ENCODE measurements at places on chromosomes 16 and 17.

DNA sequence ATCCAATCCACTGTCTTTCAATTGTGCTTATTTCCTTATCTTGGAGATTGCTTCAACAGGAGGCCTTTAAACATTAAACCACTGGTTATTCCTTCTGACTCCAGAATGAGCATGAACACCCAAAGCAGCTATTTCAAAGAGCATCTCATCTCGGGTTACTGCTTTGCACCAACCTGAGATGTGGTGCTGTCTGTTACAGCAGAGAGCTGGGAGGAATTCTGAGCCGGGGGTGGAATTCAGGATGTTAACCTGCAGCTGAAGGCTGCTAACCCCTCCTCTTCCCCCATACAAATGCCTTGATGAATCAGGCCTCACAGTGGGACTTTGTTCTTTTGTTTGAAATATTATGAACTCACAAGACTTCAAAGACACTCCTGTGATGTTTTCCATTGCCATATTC, 113.1 kb downstream of the SHISA9 start:
- DNase-seq: no peak

- no peak for DNase-seq
These were observed 190.8 kb upstream of the NLRP1 start for GRCh38 chr17:5775098-5775497.

DNA sequence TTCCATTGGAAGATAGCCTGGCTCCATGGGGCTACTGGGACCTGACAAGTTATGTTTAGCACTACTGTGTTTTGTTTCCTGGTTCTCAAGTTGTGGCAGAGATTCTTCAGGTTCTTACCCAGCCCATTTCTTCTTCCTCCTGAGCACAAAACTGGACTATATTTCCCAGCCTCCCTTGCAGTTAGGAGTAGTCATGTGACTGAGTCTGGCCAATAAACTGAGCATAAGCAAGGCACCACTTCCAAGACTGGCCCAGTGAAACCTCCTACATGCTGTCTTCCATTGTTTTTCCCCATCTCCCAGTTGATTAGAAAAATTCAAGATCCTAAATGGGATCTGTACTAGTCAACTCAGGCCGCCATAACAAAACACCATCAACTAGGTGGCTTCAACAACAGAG, 28.2 kb upstream of the RBBP6 start:
- DNase-seq: no peak

DNA sequence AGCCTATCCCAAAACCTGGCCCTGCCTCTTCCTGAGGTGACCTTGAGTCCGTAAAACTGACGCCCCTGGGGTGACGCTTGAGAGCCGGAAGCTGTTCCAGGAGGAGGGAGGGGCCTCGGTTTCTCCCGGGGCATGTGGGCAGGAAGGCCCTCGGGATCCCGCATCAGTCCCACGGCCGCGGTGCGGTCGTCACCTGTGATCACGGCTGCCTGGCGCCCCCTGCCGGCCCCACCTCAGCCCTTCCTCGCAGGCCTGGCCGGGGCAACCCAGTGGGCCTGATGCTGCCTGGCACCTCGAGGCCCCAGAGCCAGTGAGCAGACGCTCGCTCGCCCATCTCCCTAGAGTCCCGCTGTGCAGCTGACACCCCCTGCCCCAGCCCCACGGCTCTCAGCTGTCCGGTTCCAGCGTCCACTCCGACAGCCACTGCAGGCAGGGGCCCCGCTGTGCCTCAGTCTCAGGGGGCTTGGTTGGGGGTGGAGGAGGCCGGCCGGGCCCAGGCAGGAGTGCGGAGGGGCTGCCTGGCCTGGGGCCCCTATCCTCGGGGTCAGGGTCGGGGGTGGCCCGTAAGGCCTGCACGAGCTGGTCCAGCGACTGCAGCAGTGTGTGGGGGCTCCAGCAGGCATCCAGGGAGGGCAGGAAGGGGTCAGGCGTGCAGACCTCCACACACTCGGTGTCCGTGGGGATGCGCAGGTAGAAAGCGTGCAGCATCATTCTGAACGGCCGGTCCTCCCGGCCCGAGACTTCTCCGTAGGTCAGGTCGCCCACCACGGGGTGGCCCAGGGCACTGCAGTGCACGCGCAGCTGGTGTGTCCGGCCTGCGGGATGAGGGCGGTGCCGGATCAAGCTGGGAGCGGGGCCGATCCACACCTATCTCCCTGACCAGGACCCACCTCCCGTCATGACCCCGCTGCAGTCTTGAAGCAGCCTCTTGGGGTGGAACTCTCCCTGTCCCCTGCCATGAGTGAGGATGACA, 2.3 kb downstream of the RPUSD1 start:
- peak; percentile 77 for DNase-seq

- DNase-seq: peak; percentile 73
These were observed 15.1 kb downstream of the SAMD14 start for GRCh38 chr17:50114849-50115357.

- DNase-seq: no peak
These were observed 22.5 kb upstream of the RASL10B start for GRCh38 chr17:35708951-35709350.

DNA sequence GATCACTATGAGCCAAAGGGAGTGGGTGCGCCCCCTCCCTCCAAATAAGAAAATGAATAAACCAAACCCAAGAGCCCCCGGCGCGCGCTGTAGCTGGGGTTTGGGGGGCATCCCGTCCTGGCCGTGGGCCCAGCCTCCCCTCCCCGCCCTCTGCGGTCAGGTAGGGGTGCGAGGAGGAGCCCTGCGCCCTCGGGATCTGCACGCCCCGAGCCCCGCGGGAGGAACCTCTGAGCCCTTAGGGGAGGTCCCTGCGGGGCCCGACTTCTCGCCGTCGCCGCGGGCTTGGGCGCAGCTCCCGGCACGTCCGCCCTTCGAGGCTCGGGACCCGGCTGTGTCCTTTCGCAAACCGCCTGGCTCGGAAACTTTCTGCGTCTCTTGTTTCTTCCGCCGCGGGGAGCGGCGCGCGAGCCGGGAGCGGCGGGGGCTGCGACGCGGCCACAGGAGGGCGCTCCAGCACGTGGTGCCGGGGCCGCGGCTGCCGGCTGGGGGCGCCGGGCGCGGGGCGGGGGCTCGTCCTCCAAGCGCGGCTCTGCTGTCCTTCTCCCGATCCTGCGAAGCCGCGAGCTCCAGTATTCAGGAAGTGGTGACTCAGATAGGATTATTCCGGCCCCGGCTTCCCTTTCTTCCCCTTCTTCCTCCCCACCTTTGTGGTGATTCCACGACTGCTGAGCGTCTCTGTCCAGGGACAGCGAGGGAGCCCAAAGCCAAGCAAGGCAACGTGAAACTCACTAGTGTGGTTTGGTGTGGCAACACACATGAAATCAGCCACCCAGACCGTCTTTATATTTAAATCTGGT, 1.6 kb downstream of the PITPNC1 start:
- peak; percentile 85 for DNase-seq

GRCh38 chr17:18226284-18226945, 980 bp downstream of the LLGL1 start:
- DNase-seq: no peak

GRCh38 chr16:54628796-54629625, 301.7 kb upstream of the IRX5 start:
- DNase-seq: no peak

Measured in activated CD8-positive, alpha-beta T cell treated with anti-CD3 and anti-CD28 coated beads, Interleukin-2, amount 10 ng/mL, durations not matched to agents 7 days and 5 days (primary cell).